ENCODE measurements at places on chromosomes 7 and 10.

DNA sequence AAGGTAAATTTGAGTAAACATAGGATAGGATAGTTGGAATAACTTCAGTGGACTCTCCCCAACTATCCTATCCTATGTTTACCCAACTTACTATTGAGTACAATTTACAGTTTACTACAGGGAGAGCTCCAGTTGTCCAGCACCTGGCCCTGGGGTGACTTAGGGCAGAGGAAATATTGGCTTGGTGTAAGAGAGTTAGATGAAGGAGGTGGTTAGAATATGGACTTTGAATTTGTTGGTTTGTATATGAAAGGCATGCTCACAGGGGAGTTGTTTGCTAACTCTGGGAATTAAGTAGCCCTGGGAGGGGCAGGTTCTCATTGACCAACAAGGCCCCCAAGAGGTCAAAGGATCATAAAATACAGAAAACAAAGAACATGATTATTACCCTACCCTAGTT is 497.7 kb downstream of the ARL4A start:
- no peak for DNase-seq

DNA sequence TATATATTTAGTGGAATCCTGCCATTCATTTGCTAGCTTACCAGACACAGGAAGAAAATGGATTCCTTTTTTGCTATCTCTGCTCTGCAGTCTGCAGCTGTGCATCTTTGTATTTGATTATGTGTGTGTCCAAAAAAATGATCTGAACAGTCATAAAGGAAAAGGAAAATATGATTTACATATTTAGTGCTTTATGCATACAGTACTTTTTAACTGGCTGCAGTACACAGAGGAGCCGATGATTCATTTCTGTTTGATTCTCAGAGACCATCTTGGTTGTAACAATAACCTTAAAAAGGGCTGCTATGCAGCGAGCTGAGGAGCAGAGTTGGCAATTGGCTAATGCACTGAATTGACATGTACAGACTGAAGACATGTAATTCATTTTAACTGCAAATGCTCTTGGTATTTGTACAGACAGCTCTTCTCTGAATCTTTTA is 151.3 kb upstream of the FZD1 start:
- peak; percentile 58 for DNase-seq

DNA sequence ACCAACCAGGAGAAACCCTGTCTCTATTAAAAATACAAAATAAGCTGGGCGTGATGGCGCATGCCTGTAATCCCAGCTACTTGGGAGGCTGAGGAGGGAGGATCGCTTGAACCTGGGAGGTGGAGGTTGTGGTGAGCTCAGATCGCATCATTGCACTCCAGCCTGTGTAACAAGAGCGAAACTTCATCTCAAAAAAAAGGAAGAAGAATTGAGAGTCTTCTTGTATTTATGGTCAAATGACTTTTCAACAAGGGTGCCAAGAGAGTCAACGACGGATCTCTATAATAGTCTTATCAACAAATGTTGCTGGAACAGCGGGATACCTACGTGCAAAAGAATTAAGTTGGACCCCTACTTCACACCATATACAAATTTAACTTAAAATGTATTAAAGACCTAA is 21.6 kb upstream of the JAZF1 start:
- no peak for DNase-seq

GRCh38 chr10:31723106-31723750 is 205.4 kb downstream of the ARHGAP12 start:
- peak; percentile 38 for DNase-seq

DNA sequence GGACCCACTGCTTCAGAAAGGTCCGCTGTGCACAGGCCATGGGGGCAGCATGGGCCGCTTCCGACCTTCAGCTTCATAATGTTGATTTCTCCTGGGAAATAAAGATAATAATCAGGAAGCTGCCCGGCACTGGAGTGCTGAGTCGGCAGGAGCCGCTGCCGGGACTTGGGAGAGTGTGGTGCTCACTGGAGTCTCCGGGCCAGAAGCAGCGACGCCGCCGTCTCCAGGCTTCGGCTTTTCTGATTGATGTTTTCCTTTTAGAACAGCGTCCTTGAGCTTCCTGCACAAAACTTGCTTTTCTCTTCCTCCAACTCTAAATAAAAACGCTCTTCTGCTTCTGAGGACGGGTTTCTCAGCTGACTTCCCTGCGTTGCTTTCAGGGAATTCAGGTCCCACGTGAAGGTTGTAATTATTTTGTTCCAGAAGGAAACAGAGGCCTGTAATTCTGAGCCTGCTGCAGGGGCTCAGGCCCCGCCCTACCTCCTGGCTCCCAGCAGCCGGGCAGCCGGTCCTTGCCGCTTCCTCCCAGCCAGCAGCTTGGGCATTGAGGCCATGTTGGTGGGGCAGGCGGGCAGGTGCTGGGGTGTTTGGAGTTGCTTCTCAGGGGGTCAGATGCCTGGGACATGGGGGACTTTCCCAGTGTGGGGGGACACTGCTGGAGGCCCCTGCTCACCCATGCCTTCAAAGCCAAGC is 14.7 kb downstream of the PWWP2B start:
- peak; percentile 59 for DNase-seq

- DNase-seq: no peak
Observed at GRCh38 chr7:11714205-11714604, 117.8 kb downstream of the THSD7A start.

GRCh38 chr10:111203615-111204014 is 126.8 kb downstream of the ADRA2A start:
- DNase-seq: peak; percentile 3

DNA sequence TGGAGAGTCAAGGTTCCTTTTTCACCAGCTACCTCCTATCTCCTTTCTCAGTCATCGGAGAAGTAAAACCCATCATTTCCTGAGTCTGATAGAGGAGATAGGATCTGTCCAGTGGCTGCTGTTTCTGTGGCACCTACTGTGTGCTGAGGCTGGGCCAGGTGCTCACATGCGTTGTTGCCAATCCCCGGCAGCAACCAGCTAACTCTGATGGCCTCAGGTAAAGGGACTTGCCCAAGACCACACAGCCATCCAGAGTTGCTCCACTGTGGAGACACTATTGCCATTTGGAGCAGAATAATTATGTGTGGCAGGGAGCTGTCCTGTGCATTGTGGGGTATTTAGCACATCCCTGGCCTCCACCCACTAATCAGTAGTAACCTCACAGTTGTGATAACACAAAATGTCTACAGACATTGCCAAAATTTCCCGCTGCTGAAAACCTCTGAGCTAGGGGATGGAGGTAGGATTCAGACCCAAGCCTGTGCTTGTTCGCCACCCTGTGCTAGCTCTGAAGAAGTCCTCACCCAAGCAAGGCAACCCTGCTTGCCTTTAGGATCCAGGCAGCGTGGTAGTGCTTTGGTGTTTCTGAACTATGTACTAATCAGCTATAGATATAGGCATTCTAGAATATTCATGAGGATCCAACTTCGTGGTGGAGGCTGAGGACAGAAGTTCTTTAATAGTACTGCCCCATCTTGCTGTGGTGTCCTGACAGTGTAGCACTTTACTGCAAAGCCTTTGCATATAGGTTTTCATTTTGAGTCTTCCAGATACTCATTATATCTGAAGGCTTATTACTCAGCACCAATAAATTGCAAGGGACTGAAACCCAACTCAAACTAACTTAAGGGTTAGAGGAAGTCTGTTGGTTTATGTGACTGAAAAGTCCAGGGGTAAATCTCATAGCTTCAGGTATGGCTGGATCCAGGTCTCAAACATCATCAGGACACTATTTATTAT is 164.6 kb downstream of the GRK5 start:
- no peak for DNase-seq

DNA sequence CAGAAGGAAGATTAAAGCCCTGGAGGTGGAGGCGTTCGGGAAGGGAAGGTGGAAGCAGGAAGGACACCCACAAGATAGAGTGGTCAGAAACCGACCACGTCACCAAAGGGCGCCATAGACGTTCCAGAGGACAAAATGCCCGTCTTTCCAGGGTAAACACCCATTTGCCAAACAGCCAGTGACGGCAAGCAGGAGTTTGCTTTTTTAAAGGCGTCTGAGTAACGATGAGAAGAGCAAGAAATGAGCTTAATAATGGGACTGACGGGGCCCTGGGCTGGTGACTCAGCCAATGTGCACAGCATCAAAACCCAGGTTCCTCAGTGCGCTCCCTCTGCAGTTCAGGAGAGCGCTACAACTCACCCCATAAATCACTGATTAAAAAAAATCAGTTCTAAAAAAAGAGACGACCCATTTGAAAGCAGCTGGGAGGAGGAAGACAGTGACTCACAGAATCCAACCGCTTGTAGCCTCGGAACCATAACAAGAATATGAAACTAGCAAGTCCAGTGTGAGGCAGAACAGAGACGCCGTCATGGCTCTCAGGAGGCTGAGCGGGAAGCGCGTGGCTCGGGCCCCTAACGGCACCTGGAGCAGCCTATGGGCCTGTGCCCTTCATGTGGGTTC is 5.9 kb downstream of the DIP2C start:
- peak; percentile 90 for DNase-seq
